IPS DF 6.9 (cell line): ENCODE measurements at places on chromosomes 2 and 18.
A peak's percentile ranks its signal among the peaks of the same experiment; 100 is the strongest.

- DNase-seq: no peak
- no peaks in the 10 kb centered on the region for H3K27me3 ChIP-seq
- H3K36me3 ChIP-seq: no peaks in the 10 kb centered on the region
- H3K27ac ChIP-seq: no peak overlapping the region
Observed at GRCh38 chr2:105553538-105554196, 154.8 kb upstream of the FHL2 start.

GRCh38 chr2:86487062-86487461, 45.9 kb downstream of the KDM3A start:
- H3K36me3 ChIP-seq: peaks cover 14% of the 10 kb centered on the region; the same call in 1 of the 2 replicates
- H3K4me3 ChIP-seq: no peak overlapping the region
- DNase-seq: no peak
- no peaks in the 10 kb centered on the region for H3K4me1 ChIP-seq
- H3K27me3 ChIP-seq: no peaks in the 10 kb centered on the region
- H3K27ac ChIP-seq: no peak overlapping the region

- H3K4me3 ChIP-seq: no peak overlapping the region
- no peak overlapping the region for H3K27ac ChIP-seq
Observed at GRCh38 chr2:222993920-222994650, 57.9 kb upstream of the KCNE4 start.

GRCh38 chr2:234290671-234291070, 206.2 kb downstream of the ARL4C start:
- H3K27ac ChIP-seq: no peak overlapping the region
- no peaks in the 10 kb centered on the region for H3K27me3 ChIP-seq
- no peak for DNase-seq
- peaks cover 1% of the 10 kb centered on the region; the same call in 1 of the 2 replicates for H3K4me1 ChIP-seq

GRCh38 chr2:36741188-36741837, 44.8 kb downstream of the VIT start:
- no peak overlapping the region for H3K4me3 ChIP-seq
- no peak for DNase-seq
- H3K36me3 ChIP-seq: no peaks in the 10 kb centered on the region

DNA sequence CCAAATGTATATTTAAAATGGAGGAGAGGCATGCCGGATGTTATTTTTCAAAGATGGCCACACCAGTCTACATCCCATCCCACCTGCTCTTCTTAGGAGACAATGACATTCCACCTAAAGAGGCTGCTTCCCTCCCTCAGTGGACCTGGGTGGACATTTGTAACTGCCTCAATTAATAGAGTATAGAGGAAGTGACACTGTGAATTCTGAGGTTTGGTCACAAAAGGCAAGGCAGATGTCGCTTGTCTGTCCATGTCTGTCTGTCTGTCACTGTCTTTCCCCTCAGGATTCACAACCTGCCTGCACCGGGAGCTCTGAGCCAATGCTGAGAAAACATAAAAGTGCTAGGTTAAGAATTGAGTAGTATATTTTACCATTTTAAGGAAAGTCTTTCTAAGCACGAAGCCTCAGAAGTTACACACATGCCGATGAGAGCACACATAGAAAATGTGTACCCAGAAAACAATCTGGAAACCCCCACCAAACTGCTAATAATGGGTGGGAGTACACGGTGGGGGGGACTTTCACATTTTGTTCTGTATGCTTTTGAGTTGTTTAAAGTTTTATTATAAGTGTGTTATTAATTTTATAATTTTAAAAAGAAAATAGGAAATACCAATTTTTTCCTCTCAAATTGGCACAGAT, 21.0 kb downstream of the MIB1 start:
- H3K36me3 ChIP-seq: no peaks in the 10 kb centered on the region; the same call in 1 of the 2 replicates
- H3K4me3 ChIP-seq: no peak overlapping the region
- H3K27ac ChIP-seq: no peak overlapping the region
- H3K4me1 ChIP-seq: 0 out of 2 replicates have a peak, but pooled peaks cover 1% of the 10 kb centered on the region

DNA sequence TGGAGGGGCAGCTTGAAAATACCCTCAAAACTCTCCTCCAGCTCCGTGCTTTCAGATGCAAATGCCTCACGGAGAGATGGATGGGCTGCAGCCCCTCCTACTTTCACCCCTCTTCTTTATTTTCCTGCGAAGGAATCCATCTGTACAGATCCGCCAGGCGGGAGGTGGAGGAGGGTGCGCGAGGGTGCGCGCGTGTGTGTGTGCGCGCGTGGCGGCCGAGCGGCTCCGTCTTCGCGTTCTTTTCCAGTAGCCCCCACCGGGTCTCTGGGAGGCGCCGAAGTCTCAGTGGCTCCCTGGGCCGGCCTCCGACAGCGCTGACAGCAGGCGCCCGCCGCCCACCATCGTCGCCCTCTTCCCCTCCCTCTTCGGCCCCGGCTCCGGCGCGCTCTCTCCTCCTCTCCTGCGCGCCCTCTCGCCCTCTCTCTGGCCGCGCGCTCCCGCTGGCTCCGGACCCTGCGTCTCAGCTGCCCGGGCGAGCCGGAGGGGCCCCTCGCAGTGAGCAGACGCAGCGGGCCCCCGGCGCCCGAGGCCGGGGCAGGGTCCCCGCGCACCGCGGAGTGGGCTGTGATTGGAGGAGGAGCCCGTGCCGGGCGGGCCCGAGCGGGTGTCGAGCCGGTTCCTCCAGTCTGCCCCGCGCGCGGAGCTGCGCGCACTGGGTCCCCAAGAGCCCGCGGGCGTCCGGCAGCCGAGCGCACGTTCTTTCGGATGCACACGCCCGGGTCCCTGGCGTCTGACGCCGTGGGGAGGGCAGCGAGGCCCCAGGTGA, at the start of gene CDH7:
CDH7 (plus strand) TSS at position 624 of the 766 bp plus-strand sequence. CDS start 11,831 bp downstream, outside the sequence.
- peak within 1 kb of the TSS; percentile 66 for H3K4me3 ChIP-seq
- no peak within 1 kb of the TSS for H3K27ac ChIP-seq
- peaks cover 8% of the 10 kb centered on the region; the same call in 1 of the 2 replicates for H3K27me3 ChIP-seq

GRCh38 chr2:100704156-100704555, 115.8 kb upstream of the NPAS2 start:
- no peaks in the 10 kb centered on the region for H3K27me3 ChIP-seq
- DNase-seq: no peak
- H3K4me1 ChIP-seq: no peaks in the 10 kb centered on the region
- no peak overlapping the region for H3K4me3 ChIP-seq
- H3K36me3 ChIP-seq: no peaks in the 10 kb centered on the region

DNA sequence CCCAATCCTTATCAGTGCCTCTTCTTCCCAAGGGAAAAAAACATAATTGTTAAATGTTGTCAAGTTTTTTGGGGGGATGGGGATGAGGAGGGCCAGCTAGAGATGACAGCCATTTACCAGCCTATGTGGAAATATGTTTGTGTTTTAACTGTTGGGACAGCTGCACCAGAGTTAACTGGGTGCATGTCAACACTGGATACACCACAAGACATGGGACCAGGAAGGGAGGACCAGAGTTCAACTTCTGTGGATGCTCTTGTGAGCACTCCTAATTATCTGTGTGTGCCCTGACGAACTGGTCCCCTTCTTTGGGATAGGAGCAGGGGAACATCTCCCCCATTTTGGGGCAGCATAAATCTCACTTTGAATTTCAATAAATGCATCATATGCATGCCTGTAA, 66.1 kb upstream of the FZD5 start:
- H3K27ac ChIP-seq: no peak overlapping the region
- no peaks in the 10 kb centered on the region for H3K36me3 ChIP-seq
- no peaks in the 10 kb centered on the region; the same call in 1 of the 2 replicates for H3K4me1 ChIP-seq
- no peaks in the 10 kb centered on the region for H3K27me3 ChIP-seq
